ENCODE measurements at places on chromosomes 4 and X. TPM values are rescaled to one million over a fixed set of nuclear protein-coding genes. Genes with fewer than 3 reads are reported as not detected.

GRCh38 chr4:158741326-158742021 lies 18.3 kb upstream of the PPID start:
- DNase-seq = no peak

DNA sequence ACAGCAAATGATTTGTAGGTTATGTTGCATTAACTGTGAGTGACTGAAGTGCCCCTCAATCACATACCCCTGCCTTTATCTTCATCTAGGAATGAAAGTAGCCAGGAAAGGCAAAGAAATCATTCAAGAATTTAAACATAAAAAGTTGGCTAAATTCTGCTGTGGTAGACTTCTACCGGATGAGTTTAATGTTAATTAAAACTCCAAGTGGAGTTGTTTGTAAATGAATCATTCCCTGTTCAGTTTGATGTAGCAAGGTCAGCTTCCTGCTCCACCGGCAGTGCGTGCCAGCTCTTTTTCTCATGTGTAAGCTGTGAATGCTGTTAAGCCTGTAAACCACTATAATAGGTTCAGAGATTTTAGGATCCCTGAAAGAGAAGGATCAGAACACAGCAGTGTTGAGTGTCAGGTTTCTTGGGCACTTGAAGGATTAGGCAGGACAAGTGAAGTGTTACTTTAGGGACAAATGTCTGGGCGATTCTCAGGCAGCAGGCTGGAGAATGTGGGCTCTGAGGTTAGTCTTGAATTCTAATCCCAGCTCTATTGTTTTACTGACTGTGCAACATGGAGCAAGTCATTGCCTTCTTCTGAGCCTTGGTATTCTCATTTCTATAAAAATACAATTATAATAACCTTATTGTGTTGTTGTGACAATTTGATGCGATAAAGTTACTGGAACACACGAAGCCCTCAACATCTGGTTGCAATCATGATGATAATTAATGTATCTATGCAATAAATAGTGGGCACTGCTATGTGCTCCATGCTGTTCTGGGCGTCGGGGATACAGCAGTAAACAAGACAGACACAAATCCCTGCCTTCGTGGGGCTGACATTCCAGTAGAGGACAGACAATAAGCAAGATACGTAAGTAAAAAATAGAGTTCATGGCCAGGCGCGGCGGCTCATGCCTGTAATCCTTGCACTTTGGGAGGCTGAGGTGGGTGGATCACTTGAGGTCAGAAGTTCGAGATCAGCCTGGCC lies 112.0 kb downstream of the SHROOM3 start:
- DNase-seq = no peak

DNA sequence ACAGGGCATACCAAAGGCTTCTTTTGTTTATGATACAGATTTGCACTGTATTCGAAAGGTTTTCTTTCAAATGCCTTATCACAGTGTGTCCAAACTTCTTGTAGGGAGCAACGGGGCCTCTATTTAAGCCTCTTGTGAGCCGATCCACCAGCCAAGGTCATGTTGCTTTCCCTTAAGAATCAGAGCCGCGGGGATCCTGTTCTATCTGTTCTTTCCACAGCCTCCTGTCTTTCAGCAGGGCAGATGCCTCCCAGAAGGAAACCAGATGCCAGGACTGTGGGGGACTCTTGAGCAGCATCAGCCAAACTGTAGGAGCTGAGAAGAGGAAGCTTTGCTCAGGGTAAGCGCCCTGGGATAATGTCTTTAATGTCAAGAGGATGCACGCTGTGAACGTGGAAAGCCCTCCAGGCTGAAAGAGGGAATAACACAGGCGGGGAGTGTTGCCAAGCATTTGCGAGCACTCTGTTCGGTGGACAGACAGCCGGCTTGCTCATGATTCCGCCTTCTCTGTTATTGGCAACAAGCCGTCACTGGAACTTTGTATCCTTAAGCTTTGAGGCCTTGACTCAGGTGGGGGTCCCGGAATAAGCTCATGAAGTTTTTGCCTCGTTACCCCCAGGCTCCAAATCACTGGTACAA lies 279.8 kb upstream of the FRG1 start:
- DNase-seq = no peak

The FGF16 gene
- total RNA-seq = not detected

The RNF212 gene
- total RNA-seq = 4.2 TPM
